Skin of body (tissue), 3 donors: ENCODE measurements at places on chromosomes 12 and 14. TPM values are rescaled to one million over a fixed set of nuclear protein-coding genes. Genes with fewer than 3 reads are reported as not detected.
A peak's percentile ranks its signal among the peaks of the same experiment; 100 is the strongest.

Gene TAS2R50
- total RNA-seq = 6.1 TPM

GRCh38 chr14:104294628-104294982, 156.2 kb downstream of the KIF26A start:
- no peak for DNase-seq

- DNase-seq = no peak
Measured at GRCh38 chr14:22699801-22700564, 55.8 kb upstream of the OR6J1 start.

GRCh38 chr14:78157494-78158437, 12.4 kb upstream of the NRXN3 start:
- no peak for DNase-seq

GRCh38 chr12:88946372-88946997, 366.2 kb upstream of the KITLG start:
- no peak for DNase-seq

DNA sequence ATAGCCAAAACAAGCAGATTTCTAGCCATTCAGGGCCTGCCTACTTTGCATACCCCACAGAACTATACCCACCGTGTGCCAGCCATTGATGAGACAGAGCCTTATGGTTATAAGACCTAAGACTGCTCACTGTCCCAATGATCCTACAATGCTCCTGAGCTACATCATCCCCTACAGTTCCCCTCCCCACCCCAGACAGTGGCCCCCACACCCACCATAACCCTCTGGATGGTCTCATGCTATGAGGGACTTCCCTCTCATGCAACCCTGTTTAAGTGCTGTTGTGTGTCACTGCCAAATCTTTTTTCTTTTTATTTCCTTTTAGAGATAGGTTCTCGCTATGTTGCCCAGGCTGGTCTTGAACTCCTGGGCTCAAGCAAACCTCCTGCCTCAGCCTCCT, 75.9 kb downstream of the CHST11 start:
- DNase-seq = no peak

GRCh38 chr12:9925705-9926393, 6.3 kb downstream of the CLEC2A start:
- peak; percentile 19 for DNase-seq

- no peak for DNase-seq
Measured at GRCh38 chr12:96711364-96711763, 195.7 kb upstream of the NEDD1 start.

Gene DPY19L2
- total RNA-seq = 24.9 TPM

DNA sequence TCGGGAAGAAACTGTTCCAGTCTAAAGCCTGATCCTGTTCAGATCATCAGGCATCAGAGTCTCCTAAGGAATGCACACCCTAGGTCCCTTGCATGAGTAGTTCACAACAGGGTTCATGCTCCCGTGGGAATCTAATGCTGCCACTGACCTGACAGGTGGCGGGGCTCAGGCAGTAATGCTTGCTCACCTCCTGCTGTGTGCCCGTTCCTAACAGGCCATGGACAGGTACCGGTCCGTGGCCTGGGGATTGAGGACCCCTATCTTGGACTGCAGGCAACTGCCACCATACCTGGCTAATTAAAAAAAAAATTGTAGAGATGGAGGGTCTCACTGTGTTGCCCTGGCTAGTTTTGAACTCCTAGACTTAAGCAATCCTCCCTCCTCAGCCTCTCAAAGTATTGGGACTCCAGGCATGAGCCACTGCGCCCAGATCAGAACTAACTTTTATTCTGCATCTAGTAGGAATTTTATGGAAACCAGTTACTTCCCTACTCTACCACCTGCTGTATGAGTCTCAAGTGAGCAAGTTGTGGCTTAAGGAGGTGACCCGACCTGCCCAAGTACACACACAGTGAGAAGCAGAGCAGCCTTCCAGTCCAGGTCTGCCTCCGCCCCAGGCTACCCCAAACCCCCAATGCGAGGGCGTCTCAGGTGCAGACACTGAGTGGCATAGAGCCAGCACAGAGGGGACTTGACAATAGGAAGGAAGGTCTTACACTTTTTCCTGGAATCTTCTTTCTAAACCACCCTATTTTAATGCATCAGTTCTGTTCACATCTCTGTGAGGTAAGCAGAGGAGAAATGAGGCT, 2.5 kb upstream of the PAPLN start:
- DNase-seq = no peak

Gene SLCO1B1
- total RNA-seq = not detected

GRCh38 chr14:59362513-59362912, 102.7 kb downstream of the GPR135 start:
- DNase-seq = no peak

Gene RNU4-1
- under 0.01 TPM for total RNA-seq

DNA sequence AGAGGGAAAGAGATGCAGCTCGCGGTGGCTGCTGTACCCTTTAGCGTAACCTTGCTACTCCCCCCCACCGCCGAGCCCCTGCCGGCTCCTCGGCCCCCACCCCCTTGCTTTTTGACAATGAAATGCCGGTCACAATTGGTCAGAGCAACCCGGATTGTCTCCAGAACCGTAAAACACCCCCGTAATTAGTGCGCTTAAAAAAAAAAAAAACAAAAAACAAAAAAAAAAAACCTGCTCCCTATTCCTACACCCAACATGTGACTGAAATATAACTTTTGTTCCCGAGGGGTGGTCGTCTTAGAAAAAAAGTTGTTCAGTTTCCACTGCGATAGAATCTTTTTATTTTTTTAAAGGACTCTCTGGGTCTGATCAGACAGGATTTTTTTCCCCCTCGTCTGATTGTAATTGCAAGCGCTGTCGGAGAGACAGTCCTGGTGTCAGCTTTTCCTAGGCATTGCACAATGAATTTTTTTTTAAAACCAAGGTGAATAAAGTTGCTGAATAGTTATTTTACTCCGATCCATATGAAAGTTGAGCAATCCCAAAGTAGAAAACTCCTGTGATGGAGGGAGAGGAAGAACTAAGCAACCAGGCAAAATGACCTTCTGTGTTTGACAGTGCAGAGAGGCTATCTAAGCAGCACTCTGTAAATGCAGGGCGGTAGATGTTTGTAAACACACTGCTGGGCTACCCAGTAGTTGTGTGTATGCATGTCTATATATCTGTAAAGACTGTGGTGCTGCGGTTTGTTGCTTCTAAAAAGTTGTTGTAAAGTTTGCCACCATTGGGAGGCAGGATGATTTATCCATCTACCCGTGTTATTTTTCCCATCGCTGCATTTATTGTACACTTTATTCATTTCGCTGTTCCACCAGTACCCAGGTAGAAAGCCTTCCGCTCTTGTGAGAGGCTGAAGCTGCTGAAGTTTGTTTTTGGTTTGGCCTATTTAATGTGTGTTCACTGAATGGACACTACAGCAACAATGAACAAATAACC, 1.1 kb downstream of the ETV6 start:
- peak; percentile 43 for DNase-seq

DNA sequence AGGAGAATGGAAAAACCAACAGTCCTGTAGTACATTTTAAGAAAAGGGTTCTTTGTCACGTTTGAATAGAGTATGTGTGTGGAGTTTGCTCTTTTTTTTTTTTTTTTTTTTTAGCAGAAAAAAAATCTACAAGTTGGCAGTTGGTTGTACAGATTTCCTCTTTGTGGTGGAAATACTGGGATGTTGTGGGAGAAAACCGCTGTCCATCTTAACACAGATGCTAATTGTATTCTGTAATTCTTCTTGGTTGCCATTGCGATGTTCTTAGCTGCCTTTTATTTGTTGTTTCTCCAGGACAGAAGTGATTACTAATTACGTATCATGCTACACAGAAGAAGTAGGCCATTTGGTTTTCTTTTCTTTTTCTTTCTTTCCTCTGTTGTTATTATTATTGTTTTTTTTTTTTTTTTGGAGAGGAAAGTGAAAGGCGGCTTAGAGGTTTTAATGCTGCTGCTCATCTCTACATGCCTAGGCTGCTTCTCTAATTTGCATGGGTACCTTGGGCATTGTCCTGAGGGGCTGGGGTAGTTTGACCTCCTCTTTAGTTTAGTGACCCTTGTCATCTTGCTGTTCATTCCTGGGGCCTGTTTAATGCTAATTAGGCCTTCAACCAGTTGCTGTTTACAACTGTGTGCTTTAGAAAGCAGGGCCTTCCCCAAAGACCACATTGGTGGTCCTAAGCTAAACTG, 94.7 kb downstream of the TMTC2 start:
- DNase-seq = no peak

Gene ESPL1
- total RNA-seq = 5.6 TPM

GRCh38 chr12:102394200-102394599, 86.2 kb downstream of the IGF1 start:
- DNase-seq = no peak

Gene PRB2
- 0.20 TPM for total RNA-seq

DNA sequence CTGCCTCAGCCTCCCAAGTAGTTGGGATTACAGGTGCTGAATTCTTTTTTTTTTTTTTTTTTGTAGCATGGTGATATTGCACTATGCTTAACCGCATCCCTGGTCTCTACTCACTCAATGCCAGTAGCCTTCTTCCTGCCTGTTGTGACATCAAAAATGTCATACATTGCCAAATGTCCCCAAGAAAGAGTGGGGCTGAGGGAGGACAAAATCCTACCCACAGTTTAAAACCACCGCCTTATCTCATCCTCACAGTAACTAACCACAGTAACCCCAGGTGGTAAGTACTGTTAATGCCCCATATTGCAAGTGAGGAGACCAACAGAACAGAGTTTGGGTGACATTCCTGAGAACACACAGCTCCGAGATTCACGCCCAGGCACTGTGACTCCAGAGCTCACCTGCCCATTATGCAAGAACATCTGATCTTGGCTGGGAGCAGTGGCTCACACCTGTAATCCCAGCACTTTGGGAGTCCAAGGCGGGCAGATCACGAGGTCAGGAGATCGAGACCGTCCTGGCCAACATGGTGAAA, 19.6 kb downstream of the MORN3 start:
- no peak for DNase-seq

Gene NXPH4
- total RNA-seq = 6.6 TPM

Gene INSM2
- not detected for total RNA-seq

- no peak for DNase-seq
Measured at GRCh38 chr12:57755454-57756372, 810 bp downstream of the MARCHF9 start.

- DNase-seq = no peak
Measured at GRCh38 chr12:68901145-68901544, 31.8 kb downstream of the CPM start.

GRCh38 chr12:79424109-79424721, 266.5 kb downstream of the PAWR start:
- no peak for DNase-seq

Gene GPR68
- total RNA-seq = 2.0 TPM

- DNase-seq = no peak
Measured at GRCh38 chr14:100017553-100017952, 47.7 kb upstream of the EVL start.

Gene SLC6A15
- 1.2 TPM for total RNA-seq

Gene TAS2R13
- 6.2 TPM for total RNA-seq

- DNase-seq = no peak
Measured at GRCh38 chr12:11882301-11883019, 188.3 kb upstream of the BCL2L14 start.

GRCh38 chr14:63713764-63714163, 14.1 kb downstream of the SGPP1 start:
- no peak for DNase-seq

Gene CD163L1
- total RNA-seq = 12.7 TPM

Gene OR4E2
- not detected for total RNA-seq

DNA sequence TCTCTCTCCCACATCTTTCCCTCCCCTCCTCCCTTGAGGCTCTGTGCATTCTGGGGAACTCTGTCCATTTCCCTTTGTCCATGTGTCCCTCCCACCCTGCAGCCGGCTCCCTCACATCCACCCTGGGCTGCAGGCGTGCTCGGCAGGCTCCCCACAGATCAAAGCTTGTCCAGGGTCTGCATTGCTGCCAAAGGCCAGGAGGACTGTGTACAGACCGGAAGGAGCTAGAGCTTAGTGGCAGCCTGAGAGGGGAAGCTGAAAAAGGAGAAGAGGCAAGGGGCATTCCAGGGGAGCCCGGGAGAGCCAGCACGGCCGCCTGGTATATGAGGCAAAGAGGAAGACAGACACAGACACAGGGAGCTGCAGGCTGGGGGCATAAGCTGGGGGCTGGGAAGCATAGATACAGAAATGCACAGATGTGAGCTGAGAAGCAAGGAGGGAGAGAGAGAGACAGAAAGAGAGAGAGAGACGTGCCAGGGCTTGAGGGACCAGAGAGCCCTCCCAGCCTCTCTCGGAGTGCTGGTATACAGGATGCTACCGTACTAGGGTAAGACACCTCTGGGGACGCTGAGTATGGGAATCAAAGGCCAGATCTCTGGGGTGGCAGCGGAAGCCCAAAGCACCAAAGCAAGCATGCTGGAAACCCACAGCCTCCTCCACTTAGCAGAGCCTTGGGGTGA, 3.3 kb downstream of the CD4 start:
- DNase-seq = no peak

Gene ADGRD1
- 7.3 TPM for total RNA-seq

Gene SYNE2
- total RNA-seq = 139 TPM

- DNase-seq = no peak
Measured at GRCh38 chr12:94793191-94793595, 142.8 kb upstream of the TMCC3 start.

DNA sequence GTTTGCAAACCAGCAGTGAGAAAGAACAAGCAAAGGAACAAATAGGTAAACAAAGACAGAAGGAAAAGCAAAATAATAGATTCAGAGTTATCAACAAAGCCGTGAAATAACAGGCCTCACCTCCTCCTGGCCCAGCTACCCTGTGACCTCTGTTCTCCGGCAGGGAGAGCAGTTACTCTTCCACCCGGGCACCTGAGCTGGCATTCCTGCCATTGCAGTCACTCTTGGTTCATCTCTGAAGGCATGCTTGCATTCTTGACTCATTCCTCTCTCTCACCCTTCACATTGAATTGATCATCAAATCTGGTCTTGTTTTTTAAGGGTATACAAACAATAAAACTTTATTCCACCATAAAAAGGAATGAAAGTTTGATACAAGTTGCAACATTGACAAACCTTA, 95.1 kb downstream of the TTC8 start:
- DNase-seq = no peak

Gene CCDC38
- not detected for total RNA-seq

Gene CCDC177
- total RNA-seq = not detected

DNA sequence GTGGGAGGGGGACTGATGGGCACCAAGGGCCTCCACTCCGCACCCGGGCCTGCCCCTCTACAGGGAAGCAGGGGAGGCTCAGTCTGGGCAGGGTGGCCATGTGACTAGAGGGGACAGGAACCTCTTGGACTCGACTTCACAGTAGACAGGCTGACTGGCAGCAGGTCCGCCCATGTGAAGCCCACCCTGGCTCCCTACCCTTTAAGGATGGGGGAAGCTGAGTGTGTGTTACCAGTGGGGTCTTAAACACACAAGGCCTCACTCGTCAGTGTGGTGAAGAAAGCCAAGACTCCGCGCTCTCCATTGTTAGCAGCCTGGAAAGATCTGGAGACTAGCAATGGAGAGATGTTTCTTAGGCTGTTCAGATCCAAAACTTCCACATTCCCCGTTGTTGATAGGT, 52.4 kb downstream of the ANAPC7 start:
- no peak for DNase-seq

- no peak for DNase-seq
Measured at GRCh38 chr12:113057565-113058485, 1.3 kb downstream of the DTX1 start.

DNA sequence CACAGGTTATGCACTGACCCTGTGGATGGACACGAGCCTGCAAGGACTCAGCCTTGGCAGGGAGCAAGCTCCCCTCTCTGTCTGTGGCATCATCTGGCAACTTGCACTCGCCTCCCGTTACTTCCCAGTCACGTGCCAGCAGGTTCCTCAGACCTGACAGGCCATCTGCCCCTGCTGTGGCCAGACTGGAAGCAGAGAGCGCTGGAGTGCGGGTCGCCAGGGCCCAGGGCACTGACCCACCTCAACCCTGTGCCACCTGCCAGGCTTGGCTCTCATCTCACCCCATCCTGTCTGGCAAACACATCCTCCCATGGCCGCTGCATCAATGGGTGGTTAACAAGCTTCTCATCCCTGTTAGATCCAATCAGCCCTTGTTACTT, 28.4 kb downstream of the SLC6A12 start:
- no peak for DNase-seq

Gene TAS2R7
- total RNA-seq = not detected
